M059J (cell line): ENCODE measurements at places on chromosomes 7 and 10.
A peak's percentile ranks its signal among the peaks of the same experiment; 100 is the strongest.

- DNase-seq: no peak
These were observed 32.9 kb upstream of the LYZL1 start for GRCh38 chr10:29256019-29256418.

DNA sequence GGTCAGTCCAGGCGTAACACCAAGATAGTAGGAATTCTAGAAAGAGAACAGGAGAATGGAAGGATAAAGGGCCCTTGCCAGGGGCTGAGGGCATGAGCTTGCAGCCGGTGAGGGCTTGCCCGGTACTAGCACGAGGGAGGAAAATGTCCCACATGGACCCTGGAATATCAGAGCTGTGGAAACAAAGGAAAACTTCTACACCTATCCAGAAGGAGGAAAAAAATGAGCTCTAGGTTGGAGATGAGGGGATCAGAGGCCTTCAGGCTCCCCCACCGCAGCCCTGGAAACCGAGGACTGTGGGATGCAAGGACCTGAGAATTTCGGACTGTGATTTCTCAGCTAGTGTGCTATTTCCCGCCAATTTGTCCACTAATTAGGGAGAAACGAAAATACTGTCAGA lies 22.1 kb downstream of the RAMP3 start:
- DNase-seq: no peak

- no peak for DNase-seq
These were observed 61.0 kb downstream of the RASGEF1A start for GRCh38 chr10:43205681-43206390.

DNA sequence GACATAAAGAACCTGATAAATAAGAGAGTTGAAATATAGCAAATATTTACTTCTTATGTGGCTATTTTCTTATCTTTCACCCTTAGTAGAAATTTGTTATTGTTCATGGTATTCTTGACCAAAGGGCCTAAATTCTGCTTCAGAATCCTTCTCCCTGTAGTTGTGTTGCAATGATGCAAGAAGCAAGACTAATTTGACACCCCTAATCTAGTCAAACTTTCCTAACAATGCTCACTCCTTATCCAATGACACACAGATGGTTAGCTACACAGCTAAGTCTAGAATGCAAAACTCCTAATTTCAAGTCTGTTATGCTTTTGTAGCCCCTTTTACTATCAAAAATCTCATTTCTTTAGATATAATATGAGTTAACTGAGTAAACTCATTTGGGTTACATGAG lies 56.1 kb downstream of the TWIST1 start:
- DNase-seq: peak; percentile 15

- peak; percentile 58 for DNase-seq
These were observed 4.1 kb downstream of the MBLAC1 start for GRCh38 chr7:100130608-100131453.

GRCh38 chr7:44894888-44895580 lies 9.7 kb upstream of the PURB start:
- no peak for DNase-seq

GRCh38 chr10:113937756-113938155 lies 83.3 kb downstream of the NHLRC2 start:
- no peak for DNase-seq

- no peak for DNase-seq
These were observed 1605.4 kb upstream of the LRRTM3 start for GRCh38 chr10:65320236-65321026.

- DNase-seq: peak; percentile 71
These were observed 2.2 kb upstream of the PDE1C start for GRCh38 chr7:32072397-32072796.

GRCh38 chr7:6252341-6252746 lies 20.1 kb downstream of the CYTH3 start:
- peak; percentile 65 for DNase-seq

DNA sequence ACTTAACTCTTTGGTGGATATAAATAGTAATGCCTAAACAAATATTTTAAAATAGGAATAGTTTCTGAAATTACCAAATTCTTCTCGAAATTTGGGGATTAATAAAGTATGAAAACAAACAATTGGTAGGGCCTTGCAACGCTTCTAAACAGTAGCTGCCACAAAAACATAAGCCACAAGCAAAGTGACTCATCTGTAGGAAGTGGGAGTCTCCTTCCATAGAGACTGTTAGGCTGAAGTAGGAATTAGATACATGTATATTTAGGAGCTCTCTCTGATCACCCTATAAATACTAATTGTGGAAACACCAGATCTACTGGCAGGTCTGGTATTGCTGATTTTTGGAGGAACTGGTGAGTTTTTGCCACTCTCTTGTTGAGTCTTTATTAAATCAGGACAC lies 5.7 kb upstream of the LMOD2 start:
- DNase-seq: peak; percentile 44

GRCh38 chr10:92755725-92756124 lies 66.0 kb downstream of the HHEX start:
- DNase-seq: no peak

- DNase-seq: no peak
These were observed 41.5 kb downstream of the GATA3 start for GRCh38 chr10:8095959-8096358.

GRCh38 chr7:133961724-133962123 lies 165.4 kb upstream of the LRGUK start:
- no peak for DNase-seq

DNA sequence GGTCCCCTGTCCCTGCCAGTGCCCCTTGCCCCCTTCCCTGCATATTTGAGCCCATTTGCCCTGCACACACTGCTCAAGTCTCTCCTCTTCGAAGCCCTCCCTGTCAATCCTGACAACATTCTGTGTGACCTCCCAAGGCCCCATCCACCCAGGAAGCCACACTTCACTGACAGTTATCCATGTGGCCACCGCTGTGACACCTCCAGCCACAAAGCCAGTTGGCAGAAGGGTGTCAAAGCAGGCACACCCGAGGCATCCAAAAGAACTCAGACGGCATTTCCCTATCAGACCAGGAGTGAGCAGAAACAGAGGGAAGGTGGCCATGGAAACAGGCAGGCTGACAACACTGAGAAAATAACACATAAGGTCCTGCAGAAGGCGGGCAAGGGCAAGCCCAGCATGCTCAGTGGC lies 4.6 kb downstream of the POLM start:
- DNase-seq: no peak

DNA sequence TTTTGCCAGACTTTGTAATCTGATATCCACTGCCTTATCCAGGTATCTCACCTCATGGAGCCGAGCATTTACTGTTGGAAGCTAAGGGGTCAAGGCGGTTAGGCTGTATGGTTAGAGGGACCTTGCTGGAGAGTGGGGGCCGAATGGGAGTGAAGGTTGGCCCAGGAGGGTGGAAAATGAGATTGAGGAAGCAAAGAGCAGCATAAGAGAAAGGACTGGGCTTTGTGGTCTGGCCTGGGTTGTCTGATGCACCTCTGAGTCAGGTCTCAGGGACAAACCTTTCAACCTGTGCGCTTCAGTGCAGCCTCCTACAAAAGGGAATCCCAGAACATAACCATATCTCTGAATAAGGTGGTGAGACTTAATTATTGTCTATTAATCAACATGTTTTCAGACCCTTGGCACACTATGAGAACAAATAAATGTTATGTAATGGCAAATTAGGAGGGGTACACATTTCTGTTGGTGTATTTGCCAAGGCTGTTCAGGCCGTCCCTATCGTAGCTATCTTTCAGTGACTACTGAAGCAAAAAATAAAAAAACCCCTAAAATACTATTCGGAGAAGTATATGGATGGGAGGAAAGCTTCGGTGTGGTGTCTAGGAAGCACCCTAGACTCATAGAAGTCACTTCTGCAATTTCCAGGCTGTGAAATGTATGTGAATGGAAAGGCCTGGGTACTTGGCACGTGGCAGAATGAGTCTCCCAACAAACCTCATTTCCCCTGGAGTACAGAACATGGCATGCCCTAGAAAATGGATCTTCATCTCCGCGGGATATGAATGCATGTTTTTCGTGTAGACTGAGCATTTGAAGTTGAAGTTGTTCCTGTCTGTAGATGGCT lies 4.3 kb downstream of the CAMK1D start:
- no peak for DNase-seq

DNA sequence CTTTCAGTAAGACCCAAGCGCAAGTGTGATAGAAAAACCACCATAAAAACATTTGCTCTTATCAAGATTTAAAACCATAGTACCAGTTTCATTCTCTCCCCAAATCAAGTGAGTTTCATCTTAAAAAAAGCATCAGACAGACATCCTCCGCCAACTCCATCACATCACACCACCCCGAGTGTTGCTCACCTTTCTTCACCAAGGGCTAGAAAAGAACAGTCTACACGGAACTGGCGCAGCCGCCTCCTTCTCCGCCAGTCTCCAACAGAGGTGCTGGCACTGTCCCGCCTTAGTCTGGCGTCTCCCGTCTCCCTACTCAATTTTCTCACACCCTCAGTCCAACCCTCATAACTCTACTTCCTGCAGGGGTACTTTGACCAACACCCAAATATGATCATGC lies 46.9 kb upstream of the WIPI2 start:
- DNase-seq: peak; percentile 7

DNA sequence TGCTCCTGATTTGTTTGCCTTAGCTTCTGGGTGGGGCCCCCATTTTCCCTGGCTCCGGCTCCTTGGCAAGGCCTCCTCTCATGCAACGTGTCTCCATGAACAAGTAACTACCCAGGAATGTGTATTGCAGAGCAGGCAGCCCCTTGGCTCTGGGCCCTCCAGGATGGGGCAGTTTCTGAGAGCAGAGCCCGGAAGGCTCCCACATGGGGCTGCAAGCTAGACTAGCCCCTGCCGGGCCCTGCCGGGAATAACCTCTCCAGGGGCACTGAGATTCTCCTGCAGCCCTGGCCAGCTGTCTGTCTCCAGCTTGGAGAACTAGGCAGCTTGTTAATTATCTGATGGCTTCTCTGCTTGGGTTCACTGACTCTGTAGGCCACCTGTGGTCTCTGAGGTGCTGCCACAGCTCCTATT lies 184.0 kb upstream of the INHBA start:
- peak; percentile 89 for DNase-seq

DNA sequence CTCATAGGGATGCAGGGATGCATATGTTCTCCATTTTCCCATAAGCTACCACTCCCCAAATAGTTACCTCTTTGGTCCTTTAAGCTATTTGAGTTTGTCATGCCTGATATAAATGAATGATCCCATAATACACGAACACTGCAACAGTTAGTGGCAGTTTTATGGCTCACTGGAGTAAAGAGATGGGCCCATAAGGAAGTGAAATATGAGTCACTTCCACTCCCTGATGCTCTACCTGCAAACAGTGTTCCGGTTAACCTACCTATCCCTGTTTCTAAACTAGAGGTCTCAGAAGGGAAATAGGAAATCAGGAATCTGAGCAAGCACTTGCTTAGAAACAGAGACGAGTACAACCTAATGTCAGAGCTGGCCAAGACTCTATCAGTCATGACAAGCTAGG lies 71.7 kb downstream of the CALD1 start:
- DNase-seq: no peak
